ENCODE measurements at places on chromosomes 13 and 19.

- no peak for DNase-seq
Measured at GRCh38 chr13:45823583-45823982, 28.0 kb downstream of the SIAH3 start.

GRCh38 chr19:18833849-18834643 lies 2.3 kb downstream of the UPF1 start:
- no peak for DNase-seq

DNA sequence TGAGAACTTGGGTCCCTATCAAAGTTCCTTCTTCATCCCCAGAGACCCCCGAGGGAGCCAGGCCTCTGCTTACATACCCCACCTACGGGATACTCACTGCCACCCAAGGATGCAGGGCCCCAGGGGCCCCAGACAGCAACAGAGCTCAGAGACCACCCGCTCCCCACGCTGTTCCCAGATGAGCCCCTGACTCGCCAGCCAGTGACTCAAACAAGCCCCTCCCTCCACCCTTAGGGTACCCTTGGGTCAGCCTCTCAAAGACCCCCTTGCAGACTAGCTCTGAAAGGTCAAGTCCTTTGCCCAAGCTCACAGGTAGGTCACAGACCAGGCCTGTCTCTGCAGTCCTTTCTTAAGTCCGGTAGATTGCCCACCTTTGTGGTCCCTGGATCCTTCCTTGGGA lies 45.7 kb downstream of the CD320 start:
- no peak for DNase-seq

DNA sequence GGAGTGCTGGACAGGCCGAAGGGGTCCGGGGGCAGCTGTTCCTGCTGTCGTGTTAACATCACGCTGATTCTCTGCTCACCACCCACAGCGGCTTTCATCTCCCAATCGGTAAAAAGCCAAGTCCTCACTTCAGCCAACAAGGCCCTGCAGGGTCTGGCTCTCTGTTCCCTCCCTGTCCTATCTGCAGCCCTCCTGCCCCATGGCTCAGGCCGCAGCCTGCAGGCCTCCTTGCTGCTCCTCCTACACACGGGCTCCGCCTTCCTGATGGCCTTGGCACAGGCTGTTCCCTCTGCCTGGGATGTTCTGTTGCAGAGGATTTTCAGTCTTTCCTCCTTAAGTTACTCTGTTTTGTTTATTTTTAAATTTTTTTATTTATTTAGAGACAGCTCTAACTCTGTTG lies 22.2 kb downstream of the FUZ start:
- no peak for DNase-seq

DNA sequence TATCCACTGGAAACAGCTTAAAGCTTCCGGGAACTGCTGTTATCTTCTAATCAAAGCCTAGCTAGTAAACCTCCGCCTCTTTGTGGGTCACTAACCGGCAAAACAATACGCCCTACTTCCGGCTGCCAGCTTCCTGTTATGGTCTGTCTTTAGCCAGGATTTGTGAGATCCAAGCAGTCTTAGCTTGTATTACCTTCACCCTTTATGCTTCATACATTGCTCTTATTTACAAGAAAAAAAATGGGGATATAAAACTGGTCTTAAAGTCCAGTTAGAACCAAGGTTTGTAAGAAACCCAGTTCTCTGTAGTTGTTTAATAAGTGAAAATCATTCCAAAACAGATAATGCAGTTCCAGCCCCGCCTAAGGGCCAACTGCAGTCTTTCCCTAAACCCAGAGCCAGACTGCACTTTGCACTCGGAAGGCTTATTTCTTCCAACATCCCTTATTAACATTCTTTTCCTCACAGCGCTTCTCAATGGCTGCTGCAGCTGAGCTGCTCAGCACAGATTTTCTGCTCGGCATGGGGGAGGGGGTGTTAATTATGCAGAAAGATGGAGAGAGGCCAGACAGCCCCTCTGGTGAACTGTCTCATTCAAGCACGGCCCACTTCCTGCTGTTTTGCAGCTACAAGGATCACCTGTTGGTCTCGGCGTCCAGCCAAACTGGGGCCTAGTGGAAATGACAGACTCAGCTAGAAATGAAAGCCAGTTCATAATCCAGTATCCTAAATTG lies 368.4 kb downstream of the KLF12 start:
- peak; percentile 87 for DNase-seq

- no peak for DNase-seq
Measured at GRCh38 chr13:59861676-59862075, 302.1 kb downstream of the DIAPH3 start.

DNA sequence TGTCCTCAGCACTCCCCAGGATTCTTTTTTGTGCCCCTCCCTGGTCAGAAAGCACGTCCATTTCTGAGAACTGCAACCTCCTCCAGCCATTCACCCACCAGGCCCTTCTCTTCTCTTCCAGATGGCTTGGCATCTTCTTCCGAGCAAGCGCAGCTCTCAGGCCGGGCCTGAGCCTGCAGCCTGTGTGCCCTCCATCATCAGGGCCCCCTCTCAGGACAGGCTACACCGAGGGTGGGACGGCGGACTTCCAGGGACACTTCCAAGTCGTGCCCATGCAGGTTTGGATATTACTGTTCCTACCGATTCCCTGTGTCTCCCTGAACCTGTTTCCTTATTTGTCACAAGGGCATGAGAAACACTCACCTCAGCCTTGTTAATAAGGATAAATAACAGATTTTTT lies 28.4 kb downstream of the SOX1 start:
- DNase-seq = no peak

DNA sequence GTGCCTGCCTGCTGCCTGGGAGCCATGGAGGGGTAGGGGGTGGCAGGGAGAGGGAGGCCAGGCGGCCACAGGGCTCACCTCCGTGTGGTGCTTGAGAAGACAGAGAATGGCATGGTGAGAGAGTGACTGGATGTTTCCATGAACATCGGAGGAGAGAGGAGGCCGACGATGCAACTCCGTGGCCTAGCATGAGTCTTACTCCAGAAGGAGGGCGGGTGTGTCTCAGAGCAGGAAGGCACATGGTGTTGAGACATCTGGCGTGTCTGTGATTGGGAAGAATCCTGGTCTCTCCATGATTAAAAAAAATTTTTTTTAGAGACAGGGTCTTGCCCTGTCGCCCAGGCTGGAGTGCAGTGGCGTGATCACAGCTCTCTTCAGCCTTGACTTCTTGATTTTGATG lies 5.1 kb downstream of the IRGC start:
- no peak for DNase-seq

- DNase-seq = no peak
Measured at GRCh38 chr13:110944121-110944967, 29.5 kb upstream of the ANKRD10 start.

Data from CD4-positive, alpha-beta T cell treated with Interleukin-15 for 1 hour (primary cell).